ENCODE measurements at places on chromosomes 6 and 20. TPM values are rescaled to one million over a fixed set of nuclear protein-coding genes. Genes with fewer than 3 reads are reported as not detected.

DNA sequence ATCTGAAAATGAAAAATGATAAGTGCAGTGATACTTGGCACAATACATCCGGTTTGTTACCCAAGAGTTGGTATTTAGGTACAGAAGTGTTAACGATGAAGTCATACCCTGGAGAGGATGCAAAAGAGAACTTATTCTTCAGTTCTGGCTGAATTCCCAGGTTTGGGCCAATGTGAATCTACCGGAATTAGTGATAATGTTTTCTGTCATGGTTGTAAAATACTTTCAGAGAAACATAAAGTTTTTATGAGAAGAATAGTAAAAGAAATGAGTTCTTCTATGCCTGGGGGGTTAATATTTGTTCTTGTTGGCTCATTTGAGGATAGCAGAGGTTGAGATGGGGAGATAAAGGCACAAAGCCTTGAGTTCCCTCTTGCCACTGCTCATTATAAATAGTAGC lies 509.9 kb upstream of the POU3F2 start:
- DNase-seq, result no peak

DNA sequence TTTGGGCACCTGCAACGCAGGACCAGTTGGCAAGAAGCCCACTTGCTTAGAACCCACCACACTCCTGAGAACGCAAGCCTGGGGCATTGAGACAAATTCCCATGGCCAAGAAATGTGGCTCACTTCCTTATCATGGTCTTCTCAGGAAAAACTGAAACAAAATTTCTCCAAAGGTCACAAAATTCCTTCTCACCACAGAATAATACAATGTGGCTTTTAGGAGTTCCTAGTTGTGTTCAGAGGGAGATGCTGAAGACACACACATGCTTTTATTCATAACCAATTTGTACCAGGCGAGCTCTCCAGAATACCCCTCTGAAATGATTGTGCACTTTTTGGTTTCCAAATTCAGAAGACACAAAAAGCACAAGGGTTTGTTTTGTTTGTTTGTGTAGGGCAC lies 31.6 kb downstream of the ADTRP start:
- no peak for DNase-seq

- DNase-seq, result no peak
These were observed 6.9 kb upstream of the DLL1 start for GRCh38 chr6:170297576-170298330.

Gene SLC2A4RG
- 26.3 TPM for total RNA-seq

Gene PLN
- 47.4 TPM for total RNA-seq

Gene IL17F
- not detected for total RNA-seq
